Trophoblast cell (in vitro differentiated cells and primary cell): ENCODE measurements at places on chromosomes 11 and 22.

DNA sequence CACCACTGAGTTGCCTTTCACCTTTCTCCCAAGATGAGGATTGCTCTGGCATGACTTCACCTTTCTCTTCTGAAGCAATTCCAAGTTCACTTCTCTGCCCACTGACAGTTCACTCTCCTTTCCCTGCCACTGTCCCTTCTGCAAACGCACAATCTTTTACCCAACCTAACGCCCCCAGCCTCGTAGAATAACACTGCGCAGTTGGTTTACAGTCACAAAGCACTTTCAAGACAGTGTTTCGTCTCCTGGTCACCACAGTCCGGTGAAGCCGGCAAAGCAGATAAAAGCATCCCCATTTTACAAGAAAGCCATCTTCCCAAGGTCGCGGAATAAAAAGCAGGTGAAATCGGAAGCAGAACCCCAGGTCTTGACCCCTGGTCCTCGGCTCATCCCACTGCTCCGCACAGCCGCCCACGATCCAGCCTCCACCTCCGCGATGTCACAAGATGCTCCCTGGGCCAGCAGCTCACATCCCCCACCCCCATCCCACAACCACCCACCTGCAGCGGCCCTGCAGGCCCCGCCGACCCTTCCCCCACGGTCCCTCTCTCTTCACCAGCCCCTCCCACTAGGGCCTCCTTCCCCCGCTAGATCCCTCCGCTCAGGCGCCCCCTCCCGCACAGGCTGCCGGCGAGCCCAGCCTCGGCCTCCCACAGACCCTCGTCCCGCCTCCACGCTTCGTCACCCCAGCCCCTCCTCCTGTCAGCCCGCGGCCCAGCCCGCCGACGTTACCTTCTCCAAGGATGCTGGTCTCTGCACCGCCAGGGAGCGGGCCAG lies 585 bp downstream of the PI4KA start:
- peak overlapping the region; percentile 72 for H3K4me3 ChIP-seq
- H3K27ac ChIP-seq: peak overlapping the region; percentile 42
- peaks cover 13% of the 10 kb centered on the region for H3K4me1 ChIP-seq

DNA sequence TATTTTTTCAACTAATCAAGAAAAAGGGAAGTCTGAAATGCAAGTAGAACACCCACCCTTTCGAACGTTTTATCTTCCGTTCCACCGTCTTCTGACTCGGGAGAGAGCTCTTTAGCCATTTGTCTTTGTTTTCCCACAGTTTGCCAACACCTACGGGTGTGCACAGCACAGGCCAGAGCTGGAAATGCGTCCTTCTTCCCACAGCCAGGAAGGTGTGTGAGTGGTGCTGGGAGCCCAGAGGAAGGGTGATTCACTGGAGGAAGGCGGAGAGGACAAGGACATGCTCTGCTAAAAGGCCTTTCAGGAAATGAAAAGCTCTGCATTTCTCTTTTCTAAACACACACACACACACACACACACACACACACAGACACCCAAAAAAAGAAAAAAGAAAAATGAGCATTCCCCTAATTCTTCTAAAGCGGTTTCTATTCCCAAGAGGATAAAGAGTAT lies 18.5 kb downstream of the ENDOD1 start:
- H3K36me3 ChIP-seq: peaks cover 4% of the 10 kb centered on the region
- peak overlapping the region; percentile 90 for H3K27ac ChIP-seq
- H3K27me3 ChIP-seq: no peaks in the 10 kb centered on the region

DNA sequence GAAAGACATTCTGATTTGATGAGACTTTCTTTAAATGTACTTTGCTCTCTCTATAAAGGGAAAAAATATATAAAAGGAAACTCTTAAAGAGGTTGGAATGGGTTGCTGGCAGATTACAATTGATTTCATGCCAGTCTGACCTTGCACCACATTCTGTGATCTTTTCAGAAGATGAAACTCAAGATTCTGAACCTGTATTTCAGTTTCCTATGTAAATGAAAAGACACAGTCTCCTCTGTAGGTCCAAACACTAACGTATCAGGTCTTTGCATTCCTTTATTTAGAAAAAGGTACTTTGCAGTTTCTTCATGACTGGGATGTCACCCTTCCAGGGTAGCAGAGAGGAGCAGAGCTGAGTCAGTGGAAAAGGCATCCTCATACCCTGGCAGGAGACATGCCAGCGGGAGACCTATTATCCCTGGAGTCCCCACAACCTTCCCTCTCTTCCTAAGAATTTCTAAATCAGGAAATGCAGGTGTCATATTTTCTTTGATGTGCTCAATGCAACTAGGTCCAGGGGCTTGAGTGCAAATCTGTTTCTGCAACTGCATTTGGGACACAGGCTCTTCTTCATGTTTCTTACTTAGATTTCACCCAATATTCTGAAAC lies 282.6 kb downstream of the CADM1 start:
- H3K4me3 ChIP-seq: no peak overlapping the region
- DNase-seq: no peak
- no peaks in the 10 kb centered on the region for H3K27me3 ChIP-seq
- H3K27ac ChIP-seq: no peak overlapping the region
- H3K36me3 ChIP-seq: peaks cover 2% of the 10 kb centered on the region

DNA sequence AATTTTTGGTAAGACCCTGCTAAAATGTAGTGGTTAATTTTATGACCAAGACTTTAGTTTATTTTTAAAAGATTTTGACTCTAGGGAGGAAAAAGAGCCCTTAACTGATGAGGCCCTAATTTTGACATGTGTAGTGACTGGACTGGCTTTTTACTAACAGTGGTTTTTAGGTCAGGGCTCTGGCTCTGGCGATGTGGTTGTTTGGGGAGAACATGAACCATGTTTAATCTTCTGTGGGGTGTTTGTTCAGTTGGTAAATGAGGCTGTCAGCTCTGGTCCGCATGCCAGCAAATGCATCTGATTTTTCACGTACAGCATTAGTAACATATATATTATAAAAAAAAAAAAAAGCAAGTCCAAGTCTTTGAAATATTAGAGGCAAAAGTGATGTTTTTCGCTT lies 104.3 kb downstream of the EXT2 start:
- H3K27me3 ChIP-seq: no peaks in the 10 kb centered on the region
- no peak overlapping the region for H3K27ac ChIP-seq
- no peak for DNase-seq
- no peak overlapping the region for H3K4me3 ChIP-seq
- no peaks in the 10 kb centered on the region for H3K4me1 ChIP-seq

- DNase-seq: no peak
- H3K4me1 ChIP-seq: peaks cover 2% of the 10 kb centered on the region
- H3K27me3 ChIP-seq: no peaks in the 10 kb centered on the region
These were observed 14.0 kb upstream of the MS4A10 start for GRCh38 chr11:60771146-60771545.

GRCh38 chr22:40009951-40010671 lies 15.4 kb downstream of the FAM83F start:
- no peaks in the 10 kb centered on the region for H3K4me1 ChIP-seq
- no peaks in the 10 kb centered on the region for H3K27me3 ChIP-seq
- H3K27ac ChIP-seq: no peak overlapping the region
- no peak overlapping the region for H3K4me3 ChIP-seq
- no peak for DNase-seq

DNA sequence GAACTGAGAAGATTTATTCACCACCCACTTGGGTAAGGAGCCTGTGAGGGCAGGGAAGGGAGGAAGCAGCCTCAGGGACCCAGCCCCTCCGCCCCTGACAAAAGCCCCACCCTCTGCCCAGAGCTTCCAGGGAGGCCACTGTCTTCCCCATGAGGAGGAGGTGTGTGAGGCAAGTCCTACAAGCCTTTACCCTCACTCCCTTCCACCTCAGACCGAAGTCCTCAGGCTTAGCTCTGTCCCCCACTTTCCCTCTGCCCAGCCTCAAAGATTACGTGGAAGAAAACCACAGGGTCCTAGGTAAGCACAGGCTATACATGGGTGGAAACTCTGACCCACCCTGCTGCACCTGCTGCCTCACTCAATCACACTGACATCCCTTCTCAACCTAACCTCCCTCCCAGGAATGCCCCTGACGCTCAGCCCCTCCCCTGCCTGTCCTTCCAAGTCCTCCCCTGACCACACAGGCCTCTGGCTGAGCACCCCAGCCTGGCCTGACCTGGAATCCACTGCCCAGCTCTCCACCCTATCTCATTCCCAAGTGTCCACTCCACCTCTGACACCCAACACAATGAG lies 3.6 kb upstream of the ARAP1 start:
- H3K4me1 ChIP-seq: peaks cover 19% of the 10 kb centered on the region
- no peaks in the 10 kb centered on the region for H3K27me3 ChIP-seq
- H3K4me3 ChIP-seq: no peak overlapping the region

GRCh38 chr11:47296045-47296444 lies 26.1 kb downstream of the MADD start:
- H3K27ac ChIP-seq: no peak overlapping the region
- no peaks in the 10 kb centered on the region for H3K27me3 ChIP-seq
- no peak overlapping the region for H3K4me3 ChIP-seq
- no peak for DNase-seq
- H3K4me1 ChIP-seq: no peaks in the 10 kb centered on the region

DNA sequence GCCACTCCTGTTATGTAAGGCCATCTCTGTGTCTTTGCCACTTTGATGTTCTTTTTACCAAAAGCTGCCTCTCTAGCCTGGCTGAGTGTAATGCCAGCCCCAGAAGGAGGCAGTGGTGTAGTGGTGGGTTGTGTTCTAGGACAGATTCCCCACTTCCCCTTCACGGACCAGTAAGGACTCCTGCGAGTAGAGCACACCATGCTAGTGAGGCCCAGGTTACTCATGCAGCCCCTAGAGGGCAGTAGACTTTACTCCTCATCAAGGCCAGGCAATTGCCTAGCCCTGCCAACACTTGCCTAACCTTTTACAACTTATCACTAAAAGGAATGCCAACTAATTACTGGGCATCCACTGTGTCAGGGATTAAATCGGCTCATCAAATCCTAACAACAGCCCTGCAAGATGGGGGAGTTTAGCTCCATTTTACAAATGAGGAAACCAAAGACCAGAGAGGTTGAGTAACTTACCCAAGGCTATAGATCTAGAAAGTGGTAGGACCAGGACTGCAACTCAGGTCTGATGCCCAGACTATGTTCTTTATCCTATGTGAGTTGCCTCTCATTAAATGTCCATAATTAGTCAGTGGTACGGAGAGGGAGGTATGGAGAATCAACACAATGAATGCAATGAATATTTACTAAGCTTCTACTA lies 75.3 kb downstream of the APIP start:
- H3K4me1 ChIP-seq: no peaks in the 10 kb centered on the region
- no peaks in the 10 kb centered on the region for H3K36me3 ChIP-seq
- H3K27me3 ChIP-seq: no peaks in the 10 kb centered on the region
- H3K4me3 ChIP-seq: no peak overlapping the region
- H3K27ac ChIP-seq: no peak overlapping the region

DNA sequence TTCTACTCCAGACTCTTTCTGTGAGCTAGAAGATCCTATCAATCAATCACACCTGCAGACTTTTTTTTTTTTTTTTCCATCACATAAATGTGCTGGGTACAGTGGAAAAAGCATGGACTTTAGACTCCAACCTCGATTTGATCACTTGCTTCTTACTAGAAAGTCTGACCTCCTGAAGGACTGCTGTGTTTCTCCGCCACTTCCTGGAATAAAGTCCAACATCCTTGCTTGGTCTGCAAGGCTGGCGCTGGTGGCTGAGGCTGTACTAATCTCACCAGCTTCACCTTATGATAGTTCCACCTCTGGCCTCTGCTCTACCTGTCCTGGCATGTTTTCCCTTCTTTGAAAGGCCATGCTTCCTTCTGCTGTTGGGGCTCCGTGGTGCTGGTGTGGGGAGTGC lies 60.9 kb upstream of the SESN3 start:
- no peaks in the 10 kb centered on the region for H3K27me3 ChIP-seq
- no peaks in the 10 kb centered on the region for H3K36me3 ChIP-seq
- H3K27ac ChIP-seq: no peak overlapping the region
- H3K4me3 ChIP-seq: no peak overlapping the region
- H3K4me1 ChIP-seq: peaks cover 12% of the 10 kb centered on the region

- no peaks in the 10 kb centered on the region for H3K27me3 ChIP-seq
- H3K36me3 ChIP-seq: peaks cover 7% of the 10 kb centered on the region
These were observed 111.5 kb downstream of the SWAP70 start for GRCh38 chr11:9775398-9775779.

- no peak overlapping the region for H3K4me3 ChIP-seq
- no peaks in the 10 kb centered on the region for H3K36me3 ChIP-seq
- H3K4me1 ChIP-seq: peaks cover 4% of the 10 kb centered on the region
- DNase-seq: no peak
These were observed 38.1 kb upstream of the SWAP70 start for GRCh38 chr11:9625728-9626127.

- H3K36me3 ChIP-seq: peaks cover 5% of the 10 kb centered on the region
- DNase-seq: no peak
- peak overlapping the region; percentile 92 for H3K27ac ChIP-seq
- no peaks in the 10 kb centered on the region for H3K27me3 ChIP-seq
- H3K4me1 ChIP-seq: peaks cover 21% of the 10 kb centered on the region
These were observed 44.7 kb upstream of the WEE1 start for GRCh38 chr11:9528573-9529333.

DNA sequence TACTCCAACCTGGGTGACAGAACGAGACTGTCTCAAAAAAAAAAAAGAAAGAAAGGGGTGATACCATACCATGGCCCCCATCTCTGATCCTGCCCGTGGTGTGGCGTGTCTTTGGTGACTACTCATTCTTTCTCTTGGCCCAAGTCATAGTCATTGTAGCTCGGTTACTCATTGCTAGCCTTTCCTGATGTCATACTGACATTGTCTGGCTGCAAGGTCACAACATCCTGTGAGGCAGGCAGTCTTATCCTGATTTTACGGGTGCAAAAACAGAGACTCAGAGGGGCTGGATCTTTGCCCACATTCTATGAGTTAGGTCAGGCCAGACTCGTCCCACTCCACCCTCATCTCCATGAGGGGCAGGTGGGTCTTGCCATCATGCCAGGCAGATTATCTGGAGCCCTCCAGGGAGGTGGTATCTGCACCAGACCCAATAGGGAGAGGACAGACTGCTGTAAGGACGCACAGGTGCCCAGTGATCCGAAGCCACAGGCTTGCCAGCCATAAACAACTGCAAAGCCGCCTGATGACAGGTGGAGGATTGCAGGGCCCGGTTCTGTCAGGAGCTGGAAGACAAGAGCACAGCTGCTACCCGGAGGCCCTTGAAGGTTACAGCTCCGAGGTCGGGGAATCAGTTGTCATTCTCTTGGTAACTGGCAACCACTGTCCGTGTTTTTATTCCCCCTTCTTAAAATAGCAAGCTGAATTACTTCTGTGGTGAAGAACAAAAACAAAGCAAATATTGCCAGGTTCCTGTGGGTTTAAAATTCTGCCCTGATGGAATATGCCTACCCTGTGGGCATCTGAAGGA lies 13.8 kb downstream of the TOM1 start:
- no peak overlapping the region for H3K4me3 ChIP-seq
- peaks cover 16% of the 10 kb centered on the region for H3K36me3 ChIP-seq
- H3K4me1 ChIP-seq: peaks cover 18% of the 10 kb centered on the region

- H3K36me3 ChIP-seq: no peaks in the 10 kb centered on the region
- peaks cover 4% of the 10 kb centered on the region for H3K4me1 ChIP-seq
- no peak overlapping the region for H3K4me3 ChIP-seq
- no peak overlapping the region for H3K27ac ChIP-seq
- DNase-seq: peak; percentile 6
These were observed 7.4 kb downstream of the ETS1 start for GRCh38 chr11:128579798-128580504.

DNA sequence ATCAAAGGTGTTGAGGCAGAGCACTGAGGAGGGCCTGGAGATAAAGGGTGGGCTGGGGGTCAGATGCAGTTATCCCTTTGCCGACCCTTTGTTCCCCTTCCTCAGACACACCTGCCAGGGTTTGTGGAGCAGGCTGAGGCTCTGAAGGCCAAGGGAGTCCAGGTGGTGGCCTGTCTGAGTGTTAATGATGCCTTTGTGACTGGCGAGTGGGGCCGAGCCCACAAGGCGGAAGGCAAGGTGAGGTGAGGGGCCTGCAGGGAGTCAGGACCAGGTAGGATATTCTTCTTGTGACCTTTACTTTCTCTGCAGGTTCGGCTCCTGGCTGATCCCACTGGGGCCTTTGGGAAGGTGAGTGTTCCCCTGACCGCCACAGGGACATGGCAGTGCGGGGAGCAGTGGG lies 2.6 kb downstream of the PRDX5 start:
- no peak overlapping the region for H3K27ac ChIP-seq
- peaks cover 38% of the 10 kb centered on the region for H3K36me3 ChIP-seq
- H3K4me3 ChIP-seq: no peak overlapping the region
- H3K4me1 ChIP-seq: peaks cover 21% of the 10 kb centered on the region
- DNase-seq: no peak
- no peaks in the 10 kb centered on the region for H3K27me3 ChIP-seq
